Tongue (tissue), 3 donors: ENCODE measurements at places on chromosomes 3 and 15. TPM values are rescaled to one million over a fixed set of nuclear protein-coding genes. Genes with fewer than 3 reads are reported as not detected.
A peak's percentile ranks its signal among the peaks of the same experiment; 100 is the strongest.

DNA sequence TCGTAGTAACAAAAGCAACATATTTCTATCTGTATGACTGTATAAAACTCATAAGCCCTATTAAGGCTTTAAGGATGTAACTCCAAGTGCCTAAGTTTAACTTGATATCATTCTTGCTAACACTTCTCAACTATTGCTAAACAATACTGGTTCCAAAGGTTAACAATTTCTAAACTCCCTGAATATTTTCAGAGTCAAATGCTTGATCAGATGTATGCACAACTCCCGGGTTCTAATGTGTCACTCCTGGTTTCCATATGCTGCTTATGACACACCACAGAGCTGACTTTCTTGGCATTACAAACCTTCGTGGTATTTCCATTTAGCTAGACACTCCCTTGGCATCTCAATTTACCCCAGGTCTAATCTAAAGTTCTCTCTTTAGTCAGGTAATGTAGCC, 26.3 kb downstream of the DZIP1L start:
- no peak for DNase-seq

DNA sequence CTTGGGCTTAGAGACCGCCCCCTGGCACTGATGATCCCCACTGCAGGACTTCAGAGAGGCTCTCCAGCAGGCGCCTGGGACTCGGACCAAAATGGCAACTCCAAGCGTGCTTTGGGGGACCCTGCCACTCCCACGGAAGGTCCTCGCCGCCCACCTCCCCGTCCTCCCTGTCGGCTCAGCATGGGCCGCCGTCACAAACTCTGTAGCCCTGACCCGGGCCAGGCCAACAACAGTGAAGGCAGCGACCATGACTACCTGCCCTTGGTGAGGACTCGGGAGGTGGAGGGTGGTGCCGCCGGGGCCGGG, 7.7 kb downstream of the ALG3 start:
- no peak for DNase-seq

DNA sequence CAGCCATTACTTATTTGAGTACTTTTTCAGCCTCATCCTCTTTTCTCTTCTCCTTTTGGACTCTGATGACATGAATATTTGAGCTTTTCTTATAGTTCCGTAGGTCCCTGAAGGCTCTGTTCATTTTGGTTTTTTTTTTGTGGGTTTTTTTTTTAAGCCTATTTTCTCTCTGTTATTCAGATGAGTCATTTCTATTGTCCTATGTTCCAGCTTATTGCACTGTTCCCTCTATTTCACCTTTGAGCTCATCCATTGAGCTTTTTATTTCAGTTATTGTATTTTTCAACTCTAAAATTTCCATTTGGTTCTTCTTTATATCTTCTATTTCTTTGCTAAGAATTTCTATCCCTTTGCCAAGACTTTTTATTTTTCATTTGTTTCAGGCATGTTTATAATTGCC, 7.2 kb upstream of the MGLL start:
- no peak for DNase-seq

GRCh38 chr15:70880781-70881180, 11.5 kb downstream of the THAP10 start:
- no peak for DNase-seq

GRCh38 chr15:58929891-58930416, 3.5 kb downstream of the SLTM start:
- no peak for DNase-seq

- DNase-seq, result no peak
Observed at GRCh38 chr3:107325446-107325845, 51.8 kb upstream of the CCDC54 start.

DNA sequence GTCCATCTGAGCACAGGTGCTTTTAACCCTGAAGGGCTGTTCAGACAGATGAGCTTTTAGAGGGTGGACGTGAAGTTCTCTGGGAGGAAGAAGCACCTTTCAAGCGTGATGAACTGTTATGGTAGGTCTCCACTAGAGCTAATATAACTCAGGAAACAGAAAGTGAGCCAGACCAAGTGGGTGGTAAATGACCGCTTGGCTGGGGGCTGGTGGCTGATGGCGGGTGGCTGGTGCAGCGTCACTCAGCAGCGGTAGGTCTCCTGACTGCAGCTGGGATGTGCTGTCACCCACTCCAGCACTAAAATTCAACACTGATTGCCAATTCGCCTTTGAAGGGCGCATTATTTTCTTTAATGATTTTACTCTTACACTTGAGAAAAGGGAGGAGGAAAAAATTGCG, 31.2 kb upstream of the LACTB start:
- DNase-seq, result no peak

GRCh38 chr3:133834621-133835417, 29.2 kb downstream of the SRPRB start:
- no peak for DNase-seq

DNA sequence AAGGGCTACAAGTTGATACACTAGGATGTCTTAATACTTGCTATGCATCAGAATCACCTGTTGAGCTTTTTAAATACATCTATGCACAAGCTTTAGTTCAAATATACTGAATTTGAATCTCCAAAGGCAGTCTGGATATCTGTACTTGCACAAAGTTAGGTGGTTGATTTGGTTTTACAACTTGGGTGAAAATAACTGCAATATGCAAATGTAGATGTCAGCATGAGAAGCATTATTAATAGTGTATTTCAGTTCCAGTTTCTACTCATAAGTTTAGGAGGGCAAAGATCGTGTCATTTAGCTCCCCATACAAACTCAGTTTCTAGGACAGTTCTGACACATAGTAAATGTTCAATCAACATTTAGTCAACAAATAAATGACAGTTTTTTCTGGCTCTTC, 25.6 kb downstream of the IQCB1 start:
- DNase-seq, result no peak

DNA sequence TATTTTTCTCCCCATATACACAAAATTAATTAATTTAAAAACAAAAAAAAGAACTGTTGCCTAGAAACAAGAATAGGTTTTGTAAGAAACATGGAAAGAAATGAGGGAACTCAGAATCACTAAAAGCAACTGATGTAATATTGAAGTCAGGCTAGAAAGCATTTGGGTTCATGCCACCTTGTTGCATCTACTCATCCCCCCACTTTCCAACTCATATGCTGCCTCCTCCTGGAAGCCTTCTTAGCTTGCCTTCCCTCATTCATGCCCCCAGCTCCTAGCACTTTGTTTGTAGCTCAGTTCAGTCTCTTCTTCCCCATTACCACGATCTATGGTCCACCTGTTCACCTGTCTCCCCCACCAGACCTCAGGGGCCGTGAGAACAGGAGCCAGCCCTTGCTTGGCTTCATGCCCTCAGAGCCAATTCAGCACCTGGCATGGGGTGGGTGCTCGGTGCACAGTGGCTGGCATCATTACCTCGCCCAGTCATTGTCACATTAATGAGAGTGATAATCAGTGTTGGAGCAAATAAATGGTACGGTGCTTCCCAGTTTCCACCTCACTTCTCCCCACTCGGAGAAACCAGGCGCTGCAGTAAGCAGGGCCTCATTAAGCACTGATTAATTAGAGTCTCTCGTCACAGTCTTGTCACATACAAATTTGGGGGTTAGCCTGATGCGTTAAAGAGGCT, 62.4 kb upstream of the SLC6A1 start:
- no peak for DNase-seq

- no peak for DNase-seq
Observed at GRCh38 chr3:159749406-159749805, 239.2 kb upstream of the IL12A start.

DNA sequence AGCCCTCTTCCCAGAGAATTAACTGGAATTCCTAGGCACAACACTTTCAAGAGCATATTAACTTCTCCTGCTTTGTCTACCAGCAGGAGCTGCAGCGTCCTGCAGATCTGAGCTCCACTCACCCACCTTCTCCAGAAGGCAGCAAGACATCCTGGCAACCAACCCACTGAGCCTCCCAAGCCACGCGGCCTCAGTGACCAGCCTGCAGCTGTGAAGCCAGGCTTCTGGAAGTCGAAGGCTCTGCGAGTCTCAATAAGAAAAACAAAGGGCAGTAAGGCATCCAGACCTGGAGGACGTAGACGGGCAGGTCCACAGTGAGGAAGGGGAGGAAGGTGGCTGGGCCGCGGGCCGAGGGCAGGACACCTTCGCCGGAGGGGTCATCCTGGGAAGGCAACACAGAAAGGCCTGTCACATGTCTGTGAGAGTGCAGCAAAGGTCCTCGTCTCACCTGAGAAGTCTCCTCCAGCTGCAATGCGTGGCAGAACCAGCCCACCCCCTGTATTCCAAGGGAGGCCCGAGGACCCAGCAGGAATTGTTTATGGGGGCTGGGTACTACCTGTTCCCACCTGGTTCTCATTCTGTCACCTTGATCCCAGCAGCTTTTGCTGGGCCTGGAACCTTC, 36.2 kb downstream of the ZXDC start:
- DNase-seq, result no peak

GRCh38 chr3:123743121-123743520, 141.0 kb downstream of the MYLK start:
- no peak for DNase-seq

DNA sequence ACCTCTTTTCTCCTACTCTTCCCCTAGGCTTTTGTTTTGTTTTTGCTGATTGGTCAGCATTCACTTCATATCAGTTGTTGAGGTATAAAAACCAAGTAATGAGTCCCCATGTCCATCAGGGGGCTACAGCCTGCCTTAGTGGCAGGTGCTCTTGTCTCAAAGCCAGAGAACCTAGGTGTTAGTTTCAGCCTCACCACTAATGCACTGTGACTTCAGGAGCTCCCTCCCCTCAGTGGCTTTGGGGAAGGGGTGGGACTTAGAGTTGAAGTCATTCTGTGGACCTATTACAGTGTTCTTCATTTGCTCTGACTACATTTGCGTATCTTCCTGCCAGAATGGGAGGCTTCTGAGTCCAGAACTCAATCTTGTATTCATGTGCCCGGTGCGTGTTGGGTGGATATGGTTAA, 41.6 kb downstream of the NR2C2 start:
- no peak for DNase-seq

- DNase-seq, result no peak
Observed at GRCh38 chr15:38521316-38521715, 43.3 kb downstream of the RASGRP1 start.

GRCh38 chr3:53043738-53044137, 2.1 kb downstream of the SFMBT1 start:
- no peak for DNase-seq

DNA sequence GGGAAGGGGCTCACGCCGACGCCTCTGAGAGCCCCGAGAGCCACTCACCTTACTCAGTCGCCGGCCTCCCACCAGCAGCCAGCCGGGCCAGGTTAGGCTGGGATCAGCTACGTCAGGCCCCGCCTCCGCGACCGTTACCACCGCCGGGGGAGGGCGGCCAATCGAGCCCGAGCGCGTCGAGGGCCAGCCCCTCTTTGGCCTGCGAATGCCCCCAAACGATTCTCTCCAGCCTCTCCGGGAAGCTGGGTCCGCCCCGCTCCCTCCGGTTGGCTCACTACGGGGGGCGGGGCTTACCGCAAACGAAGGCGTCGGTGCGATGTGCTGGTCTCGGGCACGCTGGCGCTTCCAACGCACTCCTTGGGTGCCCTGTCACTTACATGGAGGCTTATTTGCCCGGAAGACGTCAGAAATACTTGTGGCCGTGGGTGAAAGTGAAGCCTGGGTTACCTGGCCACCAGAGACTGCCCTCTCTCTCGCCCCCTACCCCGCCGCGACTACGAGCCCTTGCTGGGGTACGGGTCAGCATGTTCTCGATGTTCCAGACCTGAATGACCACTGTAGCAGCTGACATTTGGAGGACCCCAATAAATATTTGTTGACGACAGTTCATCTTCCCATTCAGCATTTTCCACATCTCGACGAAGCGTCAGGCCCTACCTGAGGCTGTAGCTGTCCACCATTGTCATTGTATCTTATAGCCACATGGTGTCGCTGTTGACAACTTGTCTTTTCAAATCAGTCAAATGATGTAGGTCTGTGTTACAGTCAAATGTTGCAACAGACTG, at the start of gene CEP70:
TSS of gene CEP70 (minus strand) at position 111 of the 785 bp plus-strand sequence. CDS start 21,333 bp downstream, outside the sequence.
- DNase-seq, result peak; percentile 98

DNA sequence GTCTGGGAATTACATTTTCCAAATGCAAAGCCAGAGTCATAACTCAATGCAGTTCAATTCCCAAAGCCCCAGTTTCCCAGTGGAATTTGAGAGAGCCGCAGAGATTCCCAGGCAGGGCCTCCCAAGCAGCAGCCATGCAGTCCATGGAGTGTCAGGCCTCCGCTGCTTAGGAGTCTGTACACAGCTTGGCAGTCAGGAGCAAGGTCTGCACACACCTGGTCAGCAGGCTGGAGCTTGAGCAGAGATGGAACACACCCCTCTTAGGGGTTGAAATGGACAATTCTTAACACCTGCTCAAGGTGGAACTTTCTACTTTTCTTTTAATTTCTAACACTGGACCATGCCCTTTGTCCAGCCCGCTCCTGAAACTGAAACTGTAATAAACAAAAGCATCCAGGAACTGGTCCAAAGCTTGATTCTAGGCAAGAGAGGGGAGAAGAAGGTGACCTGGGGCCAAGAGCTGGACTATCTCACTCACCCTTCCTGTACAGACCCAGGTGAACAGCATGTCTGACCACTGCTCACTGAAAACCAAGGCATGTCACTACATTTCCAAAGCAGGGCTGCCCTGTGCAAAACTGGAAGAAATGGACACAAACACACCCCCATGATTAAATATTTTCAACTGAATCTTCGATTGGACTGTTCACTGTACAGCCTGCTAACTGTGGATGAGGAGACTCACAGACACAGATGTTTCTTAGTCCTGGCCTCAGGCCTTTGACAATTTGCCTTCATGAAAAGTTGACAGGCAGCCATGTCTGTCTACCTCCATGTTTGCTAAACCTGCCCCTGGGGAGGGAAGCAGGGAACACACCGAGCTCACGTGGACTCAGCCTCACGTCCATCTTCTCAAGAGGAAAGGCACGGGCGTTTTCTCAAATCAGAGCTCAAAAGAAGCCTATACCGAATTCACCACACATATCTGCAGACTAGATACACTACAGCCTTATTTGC, 48.6 kb upstream of the DUSP7 start:
- peak; percentile 69 for DNase-seq

- no peak for DNase-seq
Observed at GRCh38 chr3:81658322-81658997, 103.0 kb downstream of the GBE1 start.

DNA sequence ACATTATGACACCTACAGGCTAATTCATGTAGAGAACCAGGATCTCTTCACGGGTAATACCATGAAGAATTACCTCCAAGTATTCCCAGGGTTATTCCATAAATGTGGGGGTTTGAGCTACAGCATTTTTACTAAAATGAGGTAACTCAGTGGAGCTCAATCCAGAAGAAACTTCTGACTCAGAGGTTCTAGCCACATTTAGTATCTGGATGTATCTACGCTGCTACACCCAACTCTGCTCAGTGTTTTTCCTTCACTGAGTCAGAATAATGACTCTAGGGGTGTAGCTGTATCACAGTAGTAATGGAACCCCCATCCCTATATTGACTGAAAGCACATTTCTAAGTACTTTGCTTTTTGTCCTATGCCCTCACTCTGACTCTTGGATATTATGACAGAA, 52.4 kb downstream of the COPS2 start:
- no peak for DNase-seq

Gene PP2D1
- not detected for total RNA-seq

Gene MNS1
- 4.7 TPM for total RNA-seq

Gene ZNF80
- not detected for total RNA-seq

Gene PLCB2
- 8.7 TPM for total RNA-seq

Gene CISH
- 6.5 TPM for total RNA-seq

Gene ATP13A5
- total RNA-seq, result 0.31 TPM

Gene ARNT2
- 6.9 TPM for total RNA-seq

Gene CDHR4
- not detected for total RNA-seq

Gene SLC30A4
- 14.5 TPM for total RNA-seq

Gene CPNE4
- total RNA-seq, result 1.5 TPM
